Sciatic nerve (tissue), 2 donors: ENCODE measurements at places on chromosomes 12 and 14.

GRCh38 chr12:28540324-28540714 lies 350.1 kb downstream of the CCDC91 start:
- no peak for DNase-seq

- DNase-seq, result no peak
Observed at GRCh38 chr12:68240079-68240478, 13.3 kb downstream of the IL22 start.

- no peak for DNase-seq
Observed at GRCh38 chr12:26286186-26286585, 90.8 kb downstream of the SSPN start.

DNA sequence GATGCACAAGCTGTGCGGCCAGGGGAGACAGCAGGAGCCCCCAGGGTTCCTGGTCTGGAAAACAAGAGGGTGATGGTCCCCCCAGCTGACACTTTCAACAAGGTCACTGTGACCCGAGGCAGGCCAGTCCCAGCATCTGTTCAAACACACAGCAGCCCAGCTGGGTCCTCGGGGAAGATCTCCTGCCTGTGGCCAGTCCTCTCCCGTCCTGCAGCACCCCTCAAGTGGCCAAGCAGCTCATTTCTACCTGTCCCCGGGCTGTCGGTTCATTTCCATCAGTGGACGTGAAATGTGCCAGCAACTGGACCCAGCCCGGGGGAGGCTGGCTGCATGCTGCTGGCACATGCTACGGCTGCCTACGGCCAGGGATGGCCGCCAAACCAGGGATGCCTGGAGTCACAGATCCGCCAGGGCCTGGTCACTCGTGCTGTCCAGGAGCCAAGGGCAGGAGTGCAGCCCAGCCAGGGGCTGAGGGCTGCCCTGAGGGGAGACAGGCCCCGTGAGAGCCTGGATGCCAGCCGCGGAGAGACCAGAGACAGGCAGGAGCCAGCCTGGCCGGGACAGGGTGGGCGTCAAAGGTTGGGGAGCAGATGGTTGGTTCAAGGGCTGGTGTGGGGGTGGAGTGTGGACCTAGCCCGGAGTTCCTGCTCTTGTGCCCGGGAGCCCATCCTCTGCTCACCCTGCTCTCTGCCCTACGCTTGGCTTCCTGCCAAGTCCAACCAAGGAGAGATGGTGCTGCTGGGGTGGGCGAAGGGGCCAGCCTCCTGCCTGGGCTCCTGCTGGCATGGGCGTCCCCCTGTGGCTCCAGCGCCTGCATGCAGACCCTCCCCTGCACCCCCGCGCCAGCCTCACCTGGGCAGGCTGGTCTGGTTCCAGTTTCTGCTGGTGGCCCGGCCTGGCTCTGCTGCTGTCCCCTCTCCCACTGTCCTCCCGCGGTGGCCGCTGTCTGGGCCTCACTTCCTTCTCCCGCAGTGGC lies 143.8 kb downstream of the ADGRD1 start:
- DNase-seq, result peak; percentile 66

- DNase-seq, result no peak
Observed at GRCh38 chr12:15782667-15783066, 6.5 kb downstream of the EPS8 start.

- no peak for DNase-seq
Observed at GRCh38 chr12:100717733-100718067, 76.9 kb upstream of the ANO4 start.

DNA sequence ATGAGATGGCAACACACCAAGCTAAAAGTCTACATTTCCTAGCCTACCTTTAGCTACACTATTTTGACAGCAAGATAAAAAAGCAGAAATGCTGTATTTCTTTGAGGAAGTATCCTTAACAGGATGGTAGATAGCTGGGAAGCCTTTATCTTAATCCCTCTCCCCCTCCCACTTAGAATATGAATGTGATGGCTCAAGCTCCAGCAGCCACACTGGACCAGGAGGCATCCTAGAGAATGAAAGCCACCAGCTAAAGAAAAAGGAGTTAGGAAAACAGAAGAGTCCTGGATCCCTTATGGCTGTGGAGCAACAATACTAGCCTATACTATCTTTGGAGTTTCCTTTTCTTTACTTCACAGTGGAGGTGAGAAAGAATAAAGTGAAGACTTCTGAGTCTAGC lies 15.1 kb downstream of the NAP1L1 start:
- no peak for DNase-seq

DNA sequence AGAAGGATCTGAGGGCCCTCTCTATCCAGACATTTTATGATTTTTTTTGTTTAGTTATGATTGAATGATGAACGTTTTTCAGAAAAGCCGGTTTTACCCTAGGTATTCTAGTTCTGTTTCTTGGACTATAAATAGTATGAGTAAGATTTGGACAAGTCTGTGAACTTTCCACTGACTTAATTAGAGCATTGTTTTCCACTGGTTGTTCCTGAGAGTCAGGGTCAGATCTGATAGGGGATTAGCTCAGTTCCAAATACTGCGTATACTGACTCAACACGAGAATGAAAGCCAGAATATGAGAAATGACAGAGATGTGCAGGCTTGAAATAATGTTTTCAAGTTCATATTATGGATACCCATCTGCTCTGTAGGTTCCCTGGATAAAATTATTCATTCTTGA lies 361.6 kb downstream of the AEBP2 start:
- DNase-seq, result no peak

DNA sequence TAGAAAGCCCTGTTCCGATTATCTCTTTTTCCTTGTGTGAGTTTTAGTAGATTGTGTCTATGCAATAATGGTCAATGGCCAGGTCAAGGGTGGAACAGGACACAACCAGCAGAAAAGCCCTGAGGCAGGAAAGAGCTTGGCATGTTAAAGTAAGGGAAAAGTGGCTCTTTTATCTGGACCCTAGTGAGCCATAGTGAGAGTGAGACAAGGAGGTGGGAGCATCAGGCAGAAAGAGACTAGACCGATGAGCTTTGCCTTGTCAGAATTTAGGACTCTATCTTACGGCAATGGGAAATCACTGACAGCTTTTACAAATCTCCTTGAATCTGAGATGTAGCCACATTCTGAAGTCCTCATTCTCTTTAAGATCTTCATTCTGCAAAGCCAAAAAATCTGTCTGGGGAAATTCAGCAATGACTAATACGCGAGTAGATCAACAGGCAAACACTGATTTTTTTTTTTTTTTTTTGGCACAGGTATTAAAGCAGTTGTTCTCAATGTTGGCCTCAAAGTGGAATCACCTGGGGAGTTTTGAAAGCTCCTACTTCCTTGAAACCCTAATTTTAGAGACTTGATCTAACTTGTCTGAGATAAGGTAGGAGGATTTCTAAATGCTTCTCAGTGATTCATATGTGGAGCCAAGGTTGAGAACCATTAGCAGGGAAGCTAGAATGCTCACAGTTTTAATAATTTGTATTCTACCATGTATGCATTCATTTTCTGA lies 33.9 kb downstream of the TMEM19 start:
- DNase-seq, result no peak

- no peak for DNase-seq
Observed at GRCh38 chr14:32450919-32451675, 122.0 kb downstream of the AKAP6 start.

DNA sequence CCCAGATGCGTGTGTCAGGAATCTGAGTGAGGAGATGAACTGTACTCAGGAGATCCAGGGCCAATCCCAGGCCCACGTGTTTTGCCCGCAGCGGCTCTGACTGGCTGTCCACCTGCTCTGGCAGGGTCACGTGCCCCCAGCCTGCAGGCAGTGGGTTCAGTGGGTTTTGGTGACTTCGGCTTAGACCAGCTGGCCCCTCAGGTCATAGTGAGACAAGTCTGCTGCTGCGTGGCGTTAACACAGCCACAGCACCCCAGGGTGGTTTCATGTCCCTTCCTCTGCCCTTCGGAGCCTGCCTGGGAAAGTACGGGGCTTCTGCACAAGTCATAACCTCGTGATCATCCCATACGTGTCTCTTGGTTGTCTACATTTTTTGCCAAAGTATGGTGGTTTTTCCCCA lies 2.6 kb downstream of the FBRSL1 start:
- DNase-seq, result no peak

GRCh38 chr12:106276032-106276740 lies 26.3 kb upstream of the TCP11L2 start:
- DNase-seq, result no peak

GRCh38 chr12:66288121-66288520 lies 14.2 kb upstream of the HELB start:
- no peak for DNase-seq

- DNase-seq, result peak; percentile 62
Observed at GRCh38 chr14:51547260-51547659, 104.5 kb upstream of the FRMD6 start.

DNA sequence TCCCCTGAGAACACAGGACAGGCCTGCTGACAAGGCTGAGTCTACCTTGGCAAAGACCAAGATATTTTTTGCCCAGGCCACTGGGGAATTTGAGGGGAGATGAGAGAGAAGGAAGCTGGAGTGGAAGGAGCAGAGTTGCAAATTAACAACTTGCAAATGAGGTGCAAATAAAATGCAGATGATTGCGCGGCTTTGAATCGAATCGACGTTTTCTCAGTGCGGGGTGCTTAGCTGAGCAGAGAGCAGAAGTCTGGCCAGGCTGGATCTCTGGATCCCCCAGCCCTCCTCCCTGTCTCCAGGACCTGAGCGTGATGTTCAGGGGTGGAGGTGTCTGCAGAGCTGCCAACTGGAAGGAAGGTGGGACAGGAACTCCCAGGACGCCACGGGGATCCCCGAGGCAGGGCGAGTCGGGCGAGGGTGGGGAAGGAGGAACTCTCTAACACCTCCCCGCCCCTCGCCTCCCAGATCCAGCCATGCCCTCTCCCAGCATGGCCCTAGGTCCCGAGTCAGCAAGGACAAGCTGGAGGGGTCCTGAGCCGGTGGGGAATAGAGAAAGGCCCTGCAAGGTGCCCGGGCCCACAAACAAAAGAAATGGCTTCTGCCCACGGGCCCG lies 527 bp upstream of the CARMIL3 start:
- no peak for DNase-seq

GRCh38 chr12:77339610-77340009 lies 274.2 kb upstream of the E2F7 start:
- no peak for DNase-seq
